ENCODE measurements at places on chromosomes 7 and 10.

DNA sequence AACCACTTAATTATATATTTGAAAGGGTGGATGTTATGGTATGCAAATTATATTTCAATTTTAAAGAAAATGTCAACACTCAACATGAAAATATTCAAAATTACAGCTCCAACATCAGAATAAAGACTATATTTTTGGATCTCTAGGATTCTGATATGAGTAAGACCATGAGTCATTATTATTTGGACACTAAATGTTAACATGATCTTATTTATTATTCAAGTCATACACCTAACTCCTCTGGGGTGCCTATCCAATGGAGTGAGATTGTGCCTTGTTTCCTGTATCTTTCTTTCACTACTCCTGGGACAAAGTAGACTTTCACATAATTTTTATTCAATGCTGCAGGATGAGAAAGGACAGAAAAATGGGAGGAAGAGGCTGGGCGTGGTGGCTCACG is 135.2 kb upstream of the PRSS1 start:
- DNase-seq: no peak

DNA sequence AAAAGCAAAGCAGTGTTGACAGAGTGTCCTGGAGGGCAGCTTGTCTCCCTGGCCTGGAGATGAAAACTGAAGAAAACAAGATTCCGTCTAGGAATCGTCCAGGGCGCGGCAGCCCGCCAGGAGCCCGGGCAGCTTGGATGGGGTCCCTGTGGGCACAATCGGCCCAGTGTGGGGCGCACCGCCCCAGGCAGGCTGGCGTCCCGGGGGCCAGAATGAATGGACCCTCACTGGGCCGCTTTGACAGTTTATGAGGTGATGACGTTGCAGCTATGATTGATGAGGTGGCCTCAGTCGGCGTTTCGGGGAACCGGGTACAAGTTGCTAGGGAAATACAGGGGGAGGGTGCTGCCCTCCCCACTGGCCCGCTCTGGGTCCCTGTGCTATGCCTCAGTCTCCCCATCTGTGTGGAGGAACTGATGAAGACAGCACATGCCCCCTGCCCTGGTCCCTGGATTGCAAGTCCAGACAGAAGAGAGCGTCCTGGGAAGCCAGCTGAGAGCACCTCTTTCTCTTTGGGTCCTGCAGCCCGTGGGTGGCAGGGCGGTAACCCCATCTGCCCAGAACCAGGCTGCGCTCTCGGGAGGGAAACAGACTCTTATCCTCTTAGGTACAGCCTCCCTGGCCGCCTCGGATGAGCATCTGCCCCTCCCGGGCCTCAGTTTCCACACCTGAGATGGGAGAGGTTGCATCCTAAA is 131.3 kb downstream of the LHPP start:
- no peak for DNase-seq

DNA sequence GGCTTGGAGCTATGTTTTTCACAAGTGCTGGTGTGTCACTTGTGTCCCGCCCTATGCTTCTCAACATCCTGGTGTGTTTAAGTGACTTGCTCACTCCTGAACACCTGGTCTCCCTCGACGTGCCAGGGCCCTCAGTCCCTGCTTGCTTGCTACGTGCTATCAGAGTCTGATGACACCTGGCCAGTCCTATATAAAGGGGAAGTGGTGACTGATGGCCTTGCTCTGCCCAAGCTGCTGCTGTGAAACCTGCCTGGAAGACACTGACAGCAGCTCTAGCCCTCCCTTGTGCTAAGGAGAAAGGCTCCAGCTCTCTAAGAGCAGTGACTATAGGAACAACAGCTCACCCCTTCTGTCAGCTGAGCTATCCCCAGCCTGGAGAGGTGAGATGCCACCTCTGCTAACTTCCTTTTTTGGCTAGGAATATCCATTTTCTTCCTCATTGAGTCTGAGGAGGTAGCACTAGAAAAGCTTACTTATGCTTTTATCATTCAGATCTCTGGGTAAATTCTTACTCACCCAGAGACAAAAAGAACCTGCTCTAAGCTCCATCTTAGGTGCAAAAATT is 77.2 kb upstream of the PLXNA4 start:
- DNase-seq: no peak

- no peak for DNase-seq
Observed at GRCh38 chr10:80460399-80461207, 6.5 kb downstream of the TSPAN14 start.

DNA sequence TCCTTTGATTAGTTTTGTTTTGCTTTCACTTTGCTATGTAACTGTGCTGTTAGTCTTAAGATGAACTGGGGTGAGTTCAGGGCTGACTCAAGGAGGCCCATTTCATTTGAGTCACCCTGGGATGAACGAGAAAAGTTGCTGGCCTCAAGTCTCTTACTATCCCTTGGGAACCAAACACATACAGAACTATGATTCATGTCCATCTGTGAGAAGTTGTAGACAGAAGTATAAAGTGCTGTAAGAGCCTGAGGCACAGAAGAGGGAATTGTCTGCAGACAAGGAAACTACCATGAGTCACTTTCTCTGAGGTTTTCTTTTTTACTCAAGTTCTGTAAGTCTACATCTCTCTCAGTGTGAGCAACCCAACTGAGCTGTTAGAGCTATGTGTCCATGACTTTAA is 179.8 kb upstream of the CSTF2T start:
- no peak for DNase-seq

DNA sequence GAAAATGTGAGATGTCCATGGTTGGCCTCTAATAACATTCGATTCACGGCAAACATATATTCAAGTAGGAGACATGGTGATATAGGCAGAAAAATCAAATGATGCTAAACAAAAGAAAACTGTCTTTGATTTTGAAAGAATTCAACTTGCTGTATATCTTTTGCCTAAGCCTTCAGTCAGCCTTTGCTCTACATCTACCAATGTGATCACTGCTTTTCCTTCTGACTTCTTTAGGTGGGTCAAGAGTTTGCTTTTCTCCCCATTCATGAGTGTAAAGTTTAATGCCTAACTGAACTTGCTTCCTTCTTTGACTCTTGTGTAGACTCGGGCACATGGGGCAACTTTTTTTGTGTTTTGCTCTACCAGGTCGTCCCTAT is 417 bp upstream of the HIF1AN start:
- DNase-seq: no peak

- DNase-seq: no peak
Observed at GRCh38 chr7:44114586-44115310, 8.6 kb downstream of the POLD2 start.

DNA sequence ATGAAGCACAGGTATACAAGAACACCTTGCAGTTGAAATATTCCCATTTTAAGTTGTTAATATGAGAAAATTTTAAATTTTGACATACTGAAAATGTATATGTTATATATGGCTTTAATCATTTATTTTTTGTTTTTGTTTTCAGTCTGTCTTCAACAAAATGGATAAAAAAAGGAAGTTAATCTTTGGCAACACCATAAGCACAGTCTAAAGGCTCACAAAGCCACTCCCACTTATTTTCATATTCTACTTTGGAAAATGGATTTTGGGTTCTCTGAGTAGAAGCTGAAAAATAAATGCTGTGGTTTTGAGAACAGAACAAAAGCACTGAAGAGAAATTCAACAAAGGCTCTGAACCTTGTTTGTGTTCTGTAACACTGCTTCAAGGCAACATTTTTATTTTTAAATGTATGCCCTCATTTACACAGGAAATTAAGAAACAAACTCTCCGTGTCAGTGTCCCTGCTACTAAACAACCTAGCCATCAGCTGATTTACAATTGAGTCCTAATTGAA is 81.3 kb upstream of the LRRN3 start:
- DNase-seq: no peak

GRCh38 chr7:142838461-142839213 is 16.2 kb upstream of the EPHB6 start:
- no peak for DNase-seq

DNA sequence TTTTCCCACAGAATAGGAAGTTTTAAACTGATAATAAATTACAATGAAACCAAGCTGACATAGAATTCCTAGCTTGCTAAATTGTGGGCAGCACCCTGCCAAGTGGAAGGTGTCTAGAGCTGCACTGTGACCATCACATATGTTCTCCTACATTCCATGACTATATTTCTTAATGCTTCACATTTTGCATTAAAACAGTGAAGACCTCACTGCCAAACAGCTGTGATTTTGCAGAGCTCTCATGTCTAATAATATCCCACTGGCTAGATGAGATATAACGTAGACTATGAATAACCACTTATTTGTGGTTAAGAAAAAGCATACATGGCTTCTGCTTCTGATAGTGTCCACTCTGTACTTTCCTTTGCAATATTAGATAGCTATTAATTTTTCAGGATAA is 228.3 kb upstream of the TEX47 start:
- DNase-seq: no peak

All from esophagus squamous epithelium (tissue), 5 donors.